Fibroblast of lung (primary cell): ENCODE measurements at places on chromosomes 3 and 15. TPM values are rescaled to one million over a fixed set of nuclear protein-coding genes. Genes with fewer than 3 reads are reported as not detected.

Gene ARPC4
- total RNA-seq: 167 and 174 TPM in 2 replicates

Gene ABI3BP
- 4.8 and 6.2 TPM in 2 replicates for total RNA-seq

Gene ZDHHC23
- total RNA-seq: 0.77 and 1.5 TPM in 2 replicates

Gene NEK4
- 21.3 and 24.9 TPM in 2 replicates for total RNA-seq

Gene GOLGA8S
- under 0.01 TPM in 1 of 2 replicates, not detected in the other for total RNA-seq

DNA sequence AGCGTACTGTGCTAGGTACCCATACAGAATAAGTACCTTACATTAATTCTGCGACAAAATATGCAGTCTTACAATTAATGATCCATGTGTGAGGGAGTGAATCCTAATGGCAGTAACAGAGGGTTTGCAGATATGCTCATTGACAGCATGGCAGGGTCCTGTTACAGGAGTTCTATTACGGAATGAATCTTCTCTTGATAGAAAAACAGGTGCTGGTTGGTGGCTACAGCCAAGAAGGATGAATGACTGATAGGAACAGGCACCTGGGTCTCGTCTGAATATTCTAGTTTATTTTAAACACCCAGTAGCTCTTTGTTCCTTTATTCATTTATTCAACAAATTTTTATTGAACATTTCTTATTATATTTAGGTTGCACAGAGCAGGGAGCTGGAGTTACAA, 22.8 kb downstream of the PGBD4 start:
- DNase-seq: no peak

GRCh38 chr3:50156549-50157493, 1.7 kb downstream of the SEMA3F start:
- peak; percentile 45 for DNase-seq

- peak; percentile 91 for DNase-seq
These were observed 68.2 kb downstream of the CD200R1L start for GRCh38 chr3:112778353-112778948.

DNA sequence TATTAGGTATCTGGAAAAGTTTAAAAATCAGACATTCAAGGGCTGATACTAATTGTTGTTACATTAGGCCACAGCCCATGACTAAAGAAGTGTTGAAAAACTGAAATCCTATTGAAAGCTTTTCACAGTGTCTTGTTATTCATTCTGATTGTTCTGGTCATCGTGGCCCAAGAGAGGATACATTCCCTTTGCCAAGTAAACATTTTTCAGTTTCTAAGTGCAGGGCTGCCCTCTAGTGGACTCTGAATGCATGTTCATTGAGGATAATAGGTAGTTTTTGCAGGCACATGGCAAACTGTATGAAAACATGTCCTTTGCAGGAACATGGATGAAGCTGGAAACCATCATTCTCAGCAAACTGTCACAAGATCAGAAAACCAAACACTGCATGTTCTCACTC, 181.1 kb downstream of the MYRIP start:
- DNase-seq: peak; percentile 17

DNA sequence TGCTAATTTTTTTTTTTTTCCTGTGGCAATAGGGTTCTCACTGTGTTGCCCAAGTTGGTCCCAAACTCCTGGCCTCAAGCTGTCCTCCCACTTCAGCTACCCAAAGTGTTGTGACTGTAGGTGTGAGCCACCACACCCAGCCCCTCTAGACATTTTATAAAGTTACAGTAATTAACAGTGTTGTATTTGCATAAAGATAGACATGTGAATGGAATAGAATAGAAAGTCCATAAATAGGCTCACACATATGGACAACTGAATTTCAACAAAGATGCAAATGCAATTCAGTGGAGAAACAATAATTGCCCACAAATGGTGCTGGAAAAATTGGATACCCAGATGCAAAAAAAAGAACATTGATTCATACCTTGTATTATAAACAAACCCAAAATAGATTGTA, 39.9 kb downstream of the PLS1 start:
- no peak for DNase-seq

DNA sequence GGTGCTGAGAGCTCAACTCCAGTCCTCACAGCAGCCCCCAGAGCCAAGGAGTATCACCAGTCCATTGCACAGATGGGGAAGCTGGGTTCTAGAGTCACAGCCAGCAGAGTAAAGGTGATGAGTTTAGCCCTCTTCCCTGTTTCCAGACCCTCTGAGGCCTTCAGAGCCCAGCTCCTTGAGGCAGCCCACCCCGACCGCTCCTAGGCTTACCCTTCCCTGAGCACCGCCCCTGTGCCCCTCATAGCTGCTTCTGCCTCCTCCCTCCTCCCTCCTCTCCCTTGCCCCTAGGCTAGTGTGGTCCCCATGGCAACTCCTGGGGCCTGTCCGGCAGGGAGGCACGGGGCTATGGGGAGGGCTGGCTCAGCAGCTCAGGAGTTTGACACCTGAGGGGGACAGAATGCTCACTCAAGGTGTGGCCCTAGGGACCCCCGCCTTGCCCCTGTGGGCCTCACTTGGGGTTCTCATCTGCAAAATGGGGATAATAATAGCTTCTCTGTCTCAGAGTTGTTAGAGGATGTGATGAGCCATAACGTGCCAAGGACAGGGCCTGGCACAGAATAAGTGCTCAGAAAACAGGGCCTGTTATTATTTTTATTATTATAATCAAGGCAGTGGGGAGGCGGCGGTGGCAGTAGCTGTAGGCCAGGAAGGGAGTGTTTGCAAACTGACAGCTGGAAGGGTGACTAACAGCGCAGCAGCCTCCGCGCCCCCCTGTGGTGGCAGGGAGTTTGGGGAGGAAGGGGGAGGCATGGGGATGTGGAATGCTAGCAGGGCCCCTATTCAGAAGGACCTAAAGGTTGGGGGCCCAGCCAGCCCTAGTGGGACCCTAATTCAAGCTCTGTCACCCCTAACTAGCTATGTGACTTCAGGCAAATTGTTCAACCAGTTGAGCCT, 11.5 kb downstream of the CSK start:
- DNase-seq: no peak

DNA sequence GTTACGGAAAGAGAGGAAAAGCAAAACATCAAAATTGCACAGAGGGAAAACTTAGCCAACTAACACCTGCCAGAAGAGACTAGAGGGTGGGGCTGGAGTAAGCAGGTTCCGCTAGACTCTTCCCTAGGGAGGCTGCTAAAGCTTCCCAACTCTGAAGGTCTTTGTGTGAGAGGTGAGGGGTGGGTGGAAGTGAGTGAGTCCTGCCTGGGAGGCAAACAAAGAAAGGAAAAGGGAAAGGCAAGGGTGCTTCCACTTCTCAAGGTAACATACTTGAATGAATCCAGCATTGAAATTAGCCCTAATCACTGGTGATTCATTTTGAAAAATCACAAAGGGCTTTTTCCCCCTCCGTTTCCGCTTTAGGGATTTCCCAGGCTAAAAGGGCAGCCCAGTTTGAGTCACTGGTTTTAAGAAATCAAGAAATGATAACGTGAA, 220.5 kb upstream of the ADAMTS9 start:
- no peak for DNase-seq

DNA sequence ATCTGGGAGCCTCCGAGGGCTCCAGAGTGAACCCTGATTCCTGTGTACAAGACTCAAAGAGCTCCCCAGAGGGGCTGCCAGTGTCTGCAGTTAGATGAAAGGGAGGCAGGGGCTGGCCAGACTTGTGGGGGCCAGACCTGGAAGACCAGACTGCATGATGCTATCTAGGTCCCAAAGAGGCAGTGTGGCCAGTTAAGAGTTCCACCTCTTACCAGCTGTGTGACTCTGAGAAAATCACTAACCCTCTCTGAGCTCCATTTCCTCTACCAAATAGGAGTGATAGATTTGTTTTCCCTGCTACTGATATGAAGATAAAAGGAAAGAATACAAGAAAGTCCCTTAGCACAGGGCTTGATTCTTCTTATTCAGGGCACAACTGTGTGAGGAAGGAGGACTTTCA, 29.0 kb downstream of the ACSBG1 start:
- no peak for DNase-seq

DNA sequence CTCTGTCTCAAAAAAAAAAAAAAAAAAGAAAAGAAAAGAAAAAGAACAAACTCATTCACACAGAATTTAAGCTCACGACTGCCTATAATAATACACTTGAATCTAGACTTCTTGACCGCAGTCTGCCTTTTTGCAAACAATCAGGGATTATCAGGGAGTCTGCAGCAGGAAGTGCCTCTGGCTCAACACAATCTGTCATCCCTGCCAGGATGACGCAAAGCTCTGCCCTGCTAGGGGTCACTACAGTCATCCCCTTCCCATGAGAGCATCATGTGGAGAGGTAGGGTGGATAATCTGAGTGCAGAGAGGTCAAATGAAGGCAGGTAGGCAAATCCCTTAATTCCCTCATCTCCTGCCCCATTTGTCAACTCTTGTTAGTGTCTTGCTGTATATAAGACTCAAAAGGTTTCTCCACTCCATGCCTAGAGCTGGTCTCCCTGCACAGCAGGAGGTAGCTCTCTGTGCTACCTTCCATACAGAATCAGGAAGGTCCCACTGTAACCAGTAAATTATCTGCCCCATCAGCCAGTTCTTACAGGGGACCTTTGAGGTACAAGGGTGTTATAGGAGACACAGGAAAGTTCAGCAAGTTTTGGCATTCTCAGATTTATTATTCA, 4.2 kb downstream of the UBAP1L start:
- DNase-seq: peak; percentile 47

DNA sequence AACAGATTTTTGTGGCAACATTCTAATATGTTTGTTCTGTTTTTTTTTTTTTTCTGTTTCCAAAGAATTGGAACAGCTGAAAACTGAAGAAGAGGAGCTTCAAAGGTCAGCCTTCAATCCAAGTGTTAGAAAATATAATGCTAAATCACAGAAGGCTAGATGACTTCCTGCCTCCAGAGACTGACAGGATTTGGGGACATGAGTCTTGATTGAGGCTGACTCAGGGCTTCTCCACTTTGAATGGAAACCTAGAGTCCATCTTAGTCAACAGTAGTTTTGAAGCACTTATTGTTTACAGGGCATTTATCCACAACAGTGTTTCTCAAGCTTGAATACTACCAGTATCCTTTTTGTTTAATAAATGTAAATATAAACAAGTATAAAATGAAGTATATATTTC, 44.5 kb upstream of the RAD51 start:
- no peak for DNase-seq

DNA sequence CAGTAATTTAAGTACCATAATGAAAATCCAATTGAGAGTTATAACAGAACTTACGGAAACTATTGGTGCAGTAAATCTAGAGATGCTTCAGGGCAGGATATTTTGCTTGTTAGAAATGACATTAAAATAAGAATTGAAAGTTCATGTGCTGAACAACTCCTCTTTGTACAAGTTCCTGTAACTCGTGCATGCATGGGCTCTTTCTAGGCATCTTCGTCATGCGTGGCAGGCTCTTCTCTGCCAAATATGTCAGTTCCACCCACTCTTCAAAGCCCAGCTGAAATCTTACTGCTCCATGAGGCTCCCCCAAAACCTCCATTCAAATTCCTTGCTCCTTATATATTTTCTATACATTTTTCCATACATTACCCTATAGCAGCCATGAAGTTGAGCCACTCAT, 48.7 kb downstream of the FBN1 start:
- no peak for DNase-seq

- DNase-seq: no peak
These were observed 559 bp upstream of the LRRN1 start for GRCh38 chr3:3798631-3799113.

- peak; percentile 21 for DNase-seq
These were observed 29.5 kb downstream of the C2CD4B start for GRCh38 chr15:62135532-62136134.

- DNase-seq: no peak
These were observed 202.7 kb downstream of the OXSM start for GRCh38 chr3:25992606-25993005.

DNA sequence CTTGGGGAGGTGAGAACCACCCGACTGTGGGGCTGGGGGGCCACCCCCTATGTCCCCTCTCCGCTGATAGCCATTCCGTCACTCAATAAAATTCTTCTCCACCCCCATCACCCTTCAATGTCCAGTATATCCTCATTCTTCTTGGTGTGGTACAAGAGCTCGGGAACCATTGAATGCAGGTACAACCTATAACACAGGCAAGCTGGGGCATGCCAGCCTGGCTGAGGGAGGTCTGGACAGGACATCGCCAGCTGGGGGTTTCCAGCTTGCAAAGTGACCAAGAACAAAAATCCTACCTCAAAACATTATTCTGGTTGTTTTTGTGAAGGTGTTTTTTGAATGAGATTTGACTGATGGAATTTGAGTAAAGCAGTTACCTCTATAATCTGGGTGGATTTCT, 19.6 kb upstream of the BDH1 start:
- no peak for DNase-seq

GRCh38 chr15:69854521-69855181, 243.1 kb downstream of the TLE3 start:
- peak; percentile 47 for DNase-seq

GRCh38 chr15:85475317-85475701, 94.9 kb downstream of the AKAP13 start:
- DNase-seq: no peak

DNA sequence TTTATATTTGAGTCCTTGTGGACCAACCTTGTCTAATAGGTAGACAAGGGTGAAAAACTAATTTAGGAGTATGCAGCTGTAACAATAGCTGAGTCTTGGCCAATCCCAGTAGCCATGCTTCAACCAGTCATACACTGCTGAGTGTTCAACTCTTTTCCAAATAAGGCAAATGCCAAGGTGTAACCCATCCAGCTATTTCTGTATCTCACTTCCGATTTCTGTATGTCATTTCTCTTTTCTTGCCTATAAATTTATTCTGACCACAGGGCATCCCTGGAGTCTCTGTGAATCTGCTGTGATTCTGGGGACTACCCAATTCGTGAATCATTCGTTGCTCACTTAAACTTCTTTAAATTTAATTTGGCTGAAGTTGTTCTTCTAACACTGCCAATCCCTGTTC, 93.2 kb downstream of the MAGI1 start:
- peak; percentile 74 for DNase-seq

- DNase-seq: peak; percentile 97
These were observed 10.8 kb downstream of the EIF2AK4 start for GRCh38 chr15:39944726-39945125.

DNA sequence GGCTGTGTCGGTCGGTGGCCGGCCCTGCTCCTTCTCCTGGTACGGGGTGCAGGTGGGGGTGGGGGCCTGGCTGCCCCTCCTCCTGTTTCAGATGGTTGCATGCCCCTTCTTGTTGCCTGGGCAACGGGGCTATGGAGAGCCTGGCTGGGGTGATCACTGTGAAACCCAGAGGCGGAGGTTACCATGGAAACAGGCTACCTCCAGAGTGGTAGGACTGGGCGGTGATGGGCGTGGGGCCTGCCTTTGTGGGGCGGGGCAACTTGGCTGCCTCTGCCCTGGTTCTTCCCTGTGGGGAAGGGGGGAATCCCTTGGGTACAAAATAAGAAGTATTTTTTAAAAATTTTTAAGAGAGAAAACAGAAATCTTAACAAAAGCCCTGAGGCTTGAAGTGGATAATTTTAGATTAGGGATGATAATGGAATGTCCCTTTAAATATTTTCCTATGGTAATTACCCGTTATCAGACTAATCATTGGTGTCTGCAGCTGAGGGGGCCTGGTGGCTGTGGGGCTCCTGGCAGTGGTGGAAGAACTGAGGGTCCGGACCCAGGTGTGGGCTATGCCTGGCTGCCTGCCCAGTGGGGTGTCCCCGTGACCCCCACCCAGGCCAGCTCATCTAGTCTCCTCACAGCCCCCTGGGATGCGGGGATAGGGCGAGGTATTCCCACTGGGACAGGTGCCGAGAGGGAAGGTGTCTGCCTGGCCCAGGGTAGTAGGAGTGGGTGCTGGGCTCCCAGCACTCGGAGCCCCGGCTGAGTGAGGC, 32.5 kb downstream of the PLXNA1 start:
- no peak for DNase-seq

GRCh38 chr15:91535856-91536500, 317.5 kb upstream of the SLCO3A1 start:
- no peak for DNase-seq
